Mesothelial cell of epicardium (in vitro differentiated cells): ENCODE measurements at places on chromosomes 5 and 9.

DNA sequence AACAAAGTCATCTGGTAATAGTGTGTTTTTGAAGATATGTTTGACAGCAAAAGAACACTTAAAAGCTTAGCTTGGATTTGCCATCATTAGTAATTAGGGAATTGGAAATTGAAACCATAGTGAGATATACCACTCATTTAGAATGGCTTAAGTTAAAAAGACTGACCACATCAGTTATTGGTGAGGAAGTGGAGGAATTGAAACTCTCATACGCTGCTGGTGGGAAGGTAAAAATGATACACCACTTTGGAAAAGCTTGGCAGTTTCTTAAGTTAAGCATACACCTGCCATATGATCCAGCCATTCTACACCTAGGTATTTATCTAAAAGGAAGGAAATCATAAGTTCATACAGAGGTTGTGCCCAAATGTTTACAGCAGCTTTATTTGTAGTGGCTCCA is 213.2 kb downstream of the TRIO start:
- H3K27me3 ChIP-seq, result no peaks in the 10 kb centered on the region
- no peaks in the 10 kb centered on the region for H3K4me1 ChIP-seq
- no peak overlapping the region for H3K4me3 ChIP-seq
- no peak overlapping the region for H3K27ac ChIP-seq
- no peak for DNase-seq

GRCh38 chr5:33198836-33199235 is 241.9 kb upstream of the TARS1 start:
- H3K4me1 ChIP-seq, result peaks cover 11% of the 10 kb centered on the region
- H3K36me3 ChIP-seq, result peaks cover 1% of the 10 kb centered on the region
- no peak overlapping the region for H3K4me3 ChIP-seq
- DNase-seq, result no peak

- no peaks in the 10 kb centered on the region for H3K4me1 ChIP-seq
- no peak overlapping the region for H3K4me3 ChIP-seq
- no peak for DNase-seq
- peaks cover 2% of the 10 kb centered on the region for H3K36me3 ChIP-seq
- no peaks in the 10 kb centered on the region for H3K27me3 ChIP-seq
Observed at GRCh38 chr5:146015001-146015400, 78.6 kb downstream of the SH3RF2 start.

DNA sequence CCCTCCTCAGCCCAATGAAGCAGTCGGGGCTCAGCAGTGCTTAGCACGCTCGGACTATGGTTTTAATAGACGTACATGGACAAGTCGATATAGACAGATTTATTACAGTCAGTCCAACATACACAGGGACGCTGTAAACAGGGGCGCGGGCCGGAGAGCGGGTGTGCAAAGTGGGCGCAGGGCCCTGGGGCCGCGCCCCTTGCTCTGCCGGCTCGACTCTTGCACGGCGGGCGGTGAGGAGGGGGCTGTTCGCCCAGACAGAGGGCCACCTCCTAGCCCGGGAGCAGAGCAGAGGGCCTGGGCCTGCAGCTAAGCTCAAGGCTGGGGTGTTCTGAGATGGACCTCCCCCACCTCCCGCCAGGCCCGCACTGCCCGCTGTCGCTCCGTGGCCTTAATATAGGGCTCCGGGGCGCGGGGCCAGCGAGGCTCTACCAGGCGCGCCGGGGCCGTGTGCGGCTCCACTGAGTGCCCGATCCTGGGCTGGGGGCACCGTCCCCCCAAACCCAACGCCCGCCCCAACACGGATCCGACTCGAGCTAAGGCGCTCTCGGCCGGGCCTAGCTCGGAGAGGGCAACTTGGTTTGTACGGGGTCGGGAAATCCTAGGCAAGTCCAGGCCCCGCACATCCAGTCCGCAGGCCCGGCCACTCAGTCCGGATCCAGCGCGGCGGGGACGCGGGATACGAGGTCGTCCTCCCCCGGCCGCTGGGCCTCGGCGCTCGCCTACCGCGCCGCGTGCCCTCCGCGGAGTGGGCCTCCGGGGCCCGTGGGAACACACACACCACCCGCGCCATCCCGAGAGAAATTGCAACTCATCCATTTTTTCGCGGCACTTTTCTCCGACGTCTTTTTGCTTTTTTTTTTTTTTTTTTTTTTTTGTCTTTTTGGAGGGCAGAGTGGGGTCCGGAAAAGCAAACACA is 6.1 kb downstream of the PITX1 start:
- DNase-seq, result no peak
- H3K36me3 ChIP-seq, result peaks cover 6% of the 10 kb centered on the region
- H3K27ac ChIP-seq, result peak overlapping the region; percentile 88
- peak overlapping the region; percentile 57 for H3K4me3 ChIP-seq

DNA sequence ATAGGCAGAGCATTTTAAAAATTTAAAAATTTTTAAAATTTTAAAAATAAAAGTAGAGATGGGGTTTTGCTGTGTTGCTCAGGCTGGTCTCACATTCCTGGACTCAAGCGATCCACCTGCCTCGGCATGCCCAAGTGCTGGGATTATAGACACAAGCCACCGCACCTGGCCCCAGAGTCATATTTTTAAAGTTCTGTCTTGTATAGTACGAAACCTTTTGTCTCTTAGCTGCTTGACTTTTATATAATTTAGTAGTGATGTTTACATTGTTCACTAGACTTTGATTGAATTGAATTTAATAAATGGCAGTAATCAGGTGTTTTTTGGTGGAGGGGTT is 31.0 kb downstream of the LRRTM2 start:
- no peaks in the 10 kb centered on the region for H3K27me3 ChIP-seq
- no peak overlapping the region for H3K4me3 ChIP-seq
- no peak for DNase-seq
- peak overlapping the region; percentile 80 for H3K27ac ChIP-seq

DNA sequence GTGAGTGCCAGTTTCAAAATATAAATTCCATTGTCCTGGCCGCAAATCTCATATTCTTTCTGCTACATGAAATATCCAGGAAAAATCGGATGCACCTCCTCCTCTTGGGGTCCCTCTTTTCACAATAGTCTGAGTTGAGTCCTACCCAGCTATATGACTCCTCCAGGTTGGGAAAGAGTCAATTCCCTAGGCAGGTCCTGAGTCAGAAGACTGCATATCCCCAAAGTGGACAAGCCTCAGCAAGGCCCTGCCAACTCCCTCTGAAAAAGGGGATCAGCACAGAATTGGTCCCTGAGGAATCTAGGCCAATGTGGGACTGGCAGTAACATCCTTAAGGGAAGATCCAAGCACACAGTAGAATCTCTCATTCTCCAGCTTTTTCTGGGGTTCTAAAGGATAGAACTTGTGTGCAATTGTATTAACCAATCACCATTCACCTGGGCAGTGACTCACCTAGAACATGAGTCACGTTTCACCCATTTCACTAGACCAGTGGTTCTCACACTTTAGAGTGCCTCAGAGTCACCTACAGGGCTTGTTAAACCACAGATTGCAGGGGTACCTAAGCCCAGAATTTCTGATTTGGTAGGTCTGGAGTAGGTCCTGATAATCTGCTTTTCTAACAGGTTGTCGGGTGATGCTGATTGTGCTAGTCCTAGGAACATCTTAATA is 44.7 kb upstream of the TMEM215 start:
- DNase-seq, result no peak
- H3K27me3 ChIP-seq, result no peaks in the 10 kb centered on the region
- no peak overlapping the region for H3K27ac ChIP-seq

GRCh38 chr9:124784509-124784908 is 7.6 kb downstream of the OLFML2A start:
- no peak overlapping the region for H3K27ac ChIP-seq
- H3K4me1 ChIP-seq, result peaks cover 20% of the 10 kb centered on the region
- no peaks in the 10 kb centered on the region for H3K36me3 ChIP-seq
- DNase-seq, result peak; percentile 10
- H3K4me3 ChIP-seq, result no peak overlapping the region
- no peaks in the 10 kb centered on the region for H3K27me3 ChIP-seq

GRCh38 chr9:124964056-124964455 is 23.2 kb upstream of the GOLGA1 start:
- H3K4me3 ChIP-seq, result no peak overlapping the region
- DNase-seq, result no peak
- H3K36me3 ChIP-seq, result peaks cover 16% of the 10 kb centered on the region
- no peaks in the 10 kb centered on the region for H3K27me3 ChIP-seq
- no peak overlapping the region for H3K27ac ChIP-seq
- H3K4me1 ChIP-seq, result peaks cover 2% of the 10 kb centered on the region
